EL (cell line): ENCODE measurements at places on chromosomes 7 and 10.

GRCh38 chr10:49737474-49738201, 24.5 kb downstream of the OGDHL start:
- no peak for DNase-seq

DNA sequence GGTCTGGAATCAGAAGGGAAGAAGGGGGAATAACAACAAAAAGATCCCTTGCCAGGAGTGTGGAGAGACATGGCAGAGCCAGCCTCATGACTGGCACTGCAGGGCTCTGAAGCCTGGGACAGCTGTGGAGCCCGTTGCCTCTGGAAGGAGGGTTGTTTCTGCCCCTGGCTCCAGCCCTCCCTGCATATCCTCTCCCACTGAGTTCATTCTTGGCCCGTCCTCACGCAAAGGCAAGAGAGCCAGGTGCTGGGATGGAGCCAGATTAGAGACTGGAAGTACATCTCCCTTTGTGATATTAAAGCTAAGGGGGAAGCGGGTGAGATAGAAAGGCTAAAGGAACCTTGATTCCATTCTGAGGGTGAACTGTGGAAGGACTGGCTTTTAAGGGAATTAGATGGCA, 141.5 kb upstream of the NPVF start:
- no peak for DNase-seq

GRCh38 chr10:132476146-132477065, 61.2 kb upstream of the INPP5A start:
- no peak for DNase-seq

DNA sequence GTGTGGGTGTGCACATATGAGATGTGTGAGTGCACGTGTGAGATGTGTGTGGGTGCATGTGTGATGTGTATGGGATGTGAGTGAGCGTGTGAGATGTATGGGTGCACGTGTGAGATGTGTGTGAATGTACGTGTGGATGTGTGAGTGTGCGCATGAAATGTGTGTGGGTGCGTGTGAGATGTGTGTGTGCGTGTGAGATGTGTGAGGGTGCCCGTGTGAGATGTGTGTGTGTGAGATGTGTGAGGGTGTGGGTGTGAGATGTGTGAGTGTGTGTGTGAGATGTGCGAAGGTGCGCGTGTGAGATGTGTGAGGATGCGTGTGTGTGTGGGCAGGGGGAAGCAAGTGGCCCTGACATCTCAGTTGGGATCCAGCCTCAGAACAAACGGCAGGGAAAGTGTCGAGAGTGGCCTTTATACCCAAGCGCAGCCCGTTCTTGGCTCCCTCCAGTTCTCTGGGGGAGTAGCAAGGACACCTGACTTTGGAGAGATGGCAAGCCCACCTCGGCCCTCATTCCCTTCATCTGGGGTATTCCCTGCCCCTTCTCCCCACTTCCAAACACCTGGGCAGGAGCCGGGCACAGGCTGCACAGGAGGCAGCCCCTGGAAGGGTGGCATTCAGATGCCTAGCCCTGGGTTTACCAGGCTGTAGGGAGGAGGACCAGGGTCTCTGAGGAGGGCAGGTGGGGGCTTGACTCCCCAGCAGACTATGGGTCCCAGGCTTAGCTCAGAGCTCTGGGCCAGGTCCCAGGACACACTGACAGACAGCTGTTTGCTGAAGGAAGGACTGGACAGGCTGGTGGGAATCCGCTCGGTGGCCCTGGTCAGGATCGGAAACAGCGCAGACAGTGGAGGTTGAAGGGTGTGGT, 31.6 kb downstream of the PPIF start:
- DNase-seq = no peak

DNA sequence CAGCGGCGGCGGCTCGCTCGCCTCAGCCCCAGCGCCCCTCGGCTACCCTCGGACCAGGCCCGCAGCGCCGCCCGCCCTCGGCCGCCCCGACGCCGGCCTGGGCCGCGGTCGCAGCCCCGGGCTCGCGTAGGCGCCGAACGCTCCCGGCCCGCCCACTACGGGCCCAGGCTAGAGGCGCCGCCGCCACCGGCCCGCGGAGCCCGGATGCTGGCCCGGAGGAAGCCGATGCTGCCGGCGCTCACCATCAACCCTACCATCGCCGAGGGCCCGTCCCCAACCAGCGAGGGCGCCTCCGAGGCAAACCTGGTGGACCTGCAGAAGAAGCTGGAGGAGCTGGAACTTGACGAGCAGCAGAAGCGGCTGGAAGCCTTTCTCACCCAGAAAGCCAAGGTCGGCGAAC, 18.2 kb upstream of the TSPAN33 start:
- no peak for DNase-seq

GRCh38 chr7:48245751-48246472, 74.7 kb downstream of the ABCA13 start:
- DNase-seq = no peak

DNA sequence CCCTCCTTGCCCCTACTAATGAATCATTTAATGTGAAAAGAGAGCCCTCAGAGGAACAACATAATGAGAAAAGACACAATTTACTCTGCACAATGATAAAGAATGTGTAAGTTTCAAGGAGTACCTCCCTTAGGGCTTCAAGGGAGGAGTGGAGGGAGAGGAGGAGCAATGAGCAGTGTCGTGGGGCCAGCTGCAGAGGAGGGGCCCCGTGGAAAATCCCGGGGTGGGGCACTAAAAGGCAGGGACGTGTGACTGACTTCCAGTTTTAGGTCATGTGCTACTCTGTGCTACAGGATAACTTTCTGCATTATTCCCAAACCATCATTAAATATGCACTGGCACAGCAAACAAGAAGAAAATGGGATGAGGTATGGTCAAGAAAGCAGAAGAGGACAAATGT, 108.1 kb downstream of the ANLN start:
- no peak for DNase-seq

- peak; percentile 88 for DNase-seq
Observed at GRCh38 chr10:78944723-78945312, 123.9 kb upstream of the ZMIZ1 start.

- DNase-seq = peak; percentile 7
Observed at GRCh38 chr7:15515252-15515651, 46.6 kb downstream of the AGMO start.

- DNase-seq = no peak
Observed at GRCh38 chr10:102617041-102617440, 27.2 kb upstream of the TRIM8 start.

DNA sequence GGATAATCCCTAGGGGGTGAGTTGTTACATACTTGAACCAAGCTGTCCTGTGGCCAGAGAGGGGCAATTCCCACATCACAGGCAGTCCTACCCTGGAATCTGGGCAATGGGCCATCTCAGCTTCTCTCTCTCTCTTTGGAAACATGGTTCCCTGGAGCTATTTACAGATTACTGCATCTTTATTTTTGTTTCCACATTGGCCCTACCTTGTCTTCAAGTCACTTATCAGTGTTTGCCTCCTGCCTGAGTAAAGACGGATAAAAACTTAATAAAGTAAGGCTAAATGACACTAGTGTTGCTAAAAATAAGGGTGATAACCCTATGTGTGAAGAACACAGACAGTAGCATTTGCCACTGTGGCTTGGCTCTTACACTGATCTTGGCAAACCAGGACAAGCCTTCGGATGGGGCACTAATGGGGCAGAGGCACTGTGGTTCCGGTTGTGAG, 228.2 kb downstream of the GFRA1 start:
- peak; percentile 68 for DNase-seq

DNA sequence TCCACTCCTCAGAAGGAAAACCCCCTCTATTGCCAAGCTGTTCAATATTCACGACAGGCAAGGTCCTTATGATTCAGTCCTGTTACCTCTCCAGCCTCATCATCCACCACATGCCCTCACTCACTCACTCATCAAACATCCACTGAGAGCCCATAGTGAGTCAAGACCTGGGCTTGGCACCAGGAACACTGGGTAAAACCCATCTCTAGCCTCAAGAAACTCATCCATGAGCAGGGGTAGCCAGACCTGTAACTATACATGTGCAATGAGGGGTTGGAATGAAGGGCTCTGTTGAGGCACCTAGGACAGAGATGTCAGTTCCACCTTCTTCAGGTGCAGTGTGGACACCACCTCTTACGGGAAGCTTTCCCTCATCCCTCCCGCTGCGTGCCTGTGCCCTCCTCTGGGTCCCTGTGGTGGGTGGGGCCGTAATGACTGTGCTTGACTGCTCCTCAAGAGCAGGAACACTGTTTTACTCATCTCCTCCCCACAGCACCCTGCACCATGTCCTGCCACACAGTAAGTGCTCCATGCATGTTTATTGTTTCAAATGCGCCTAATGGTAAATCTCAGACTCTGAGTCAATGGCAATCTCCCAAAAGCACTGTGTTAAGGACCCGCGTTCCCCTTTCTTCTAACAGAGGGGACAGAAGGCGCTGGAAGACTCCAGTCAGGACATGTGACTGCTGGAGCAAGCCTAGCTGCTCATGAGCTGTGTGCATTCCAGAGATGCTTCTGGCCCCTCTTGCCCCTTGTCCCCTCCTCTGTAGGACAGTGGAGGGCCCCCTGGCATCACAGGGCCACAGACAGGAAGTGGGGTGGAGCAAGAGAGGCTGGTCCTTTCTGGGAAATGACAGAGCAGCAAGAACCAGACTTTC, 95.4 kb downstream of the HIPK2 start:
- DNase-seq = peak; percentile 88

DNA sequence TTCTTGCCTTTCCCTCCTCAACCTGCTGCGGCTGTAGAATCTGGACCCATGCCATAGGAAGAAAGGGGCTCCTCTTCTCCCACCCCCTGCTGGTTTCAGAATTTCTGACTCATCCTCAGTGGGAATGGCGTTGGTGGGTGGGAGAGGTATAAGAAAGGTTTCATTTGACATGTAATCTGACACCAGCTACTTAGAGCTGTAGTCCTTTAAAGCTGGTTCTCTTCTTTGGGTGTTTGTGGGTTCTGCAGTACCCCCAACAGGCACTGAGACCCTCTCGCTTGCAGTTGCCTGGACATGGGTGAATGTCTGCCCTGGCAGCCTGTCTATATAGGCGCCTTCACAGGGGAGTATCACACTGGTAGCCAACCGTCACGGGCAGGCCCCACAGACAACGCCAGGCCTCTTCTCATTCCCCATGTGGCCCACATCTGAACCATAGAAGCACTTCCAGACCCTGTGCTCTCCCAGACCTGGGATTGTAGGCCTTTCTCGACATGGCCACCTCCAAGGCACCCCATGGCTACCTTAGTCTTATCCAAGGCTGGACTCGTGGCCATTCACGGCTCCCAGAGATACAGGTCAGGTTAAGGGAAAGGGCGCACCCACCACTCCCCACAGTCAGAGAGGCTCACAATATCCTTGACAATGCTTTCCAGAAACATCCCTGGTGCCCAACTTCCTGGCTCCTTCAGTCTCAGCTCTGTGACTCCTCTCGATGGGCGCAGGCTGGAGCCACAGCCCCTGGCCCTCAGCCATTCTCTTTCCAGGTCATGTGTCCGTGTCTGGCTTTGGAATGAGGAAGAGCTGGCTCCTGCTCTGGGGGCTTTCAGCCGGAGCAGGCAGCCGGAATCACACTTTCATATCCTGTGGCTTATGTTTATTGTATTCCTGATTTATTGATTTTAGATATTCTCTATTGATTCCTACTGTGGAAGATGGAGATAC, 17.5 kb downstream of the ZNF862 start:
- DNase-seq = peak; percentile 80

DNA sequence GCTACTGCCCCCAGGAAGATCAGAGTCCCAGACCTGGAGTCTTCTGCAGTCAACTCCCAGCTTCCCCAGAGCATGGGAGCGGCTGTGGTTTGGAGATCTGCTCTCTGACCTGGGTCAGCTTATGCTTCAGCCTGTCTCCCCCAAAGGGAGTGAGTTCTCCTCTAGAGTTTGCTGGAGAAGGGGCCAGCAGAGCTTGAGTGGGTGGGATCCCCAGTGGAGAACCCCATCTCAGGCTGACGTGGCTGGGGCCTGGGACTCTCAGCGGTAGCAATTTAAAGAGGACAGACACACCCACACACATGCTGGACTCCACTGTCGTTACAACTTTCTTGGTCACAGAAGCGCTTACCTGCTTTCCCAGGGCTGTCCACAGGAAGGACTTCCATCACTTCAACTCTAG, 6.3 kb downstream of the UNC5B start:
- DNase-seq = no peak

DNA sequence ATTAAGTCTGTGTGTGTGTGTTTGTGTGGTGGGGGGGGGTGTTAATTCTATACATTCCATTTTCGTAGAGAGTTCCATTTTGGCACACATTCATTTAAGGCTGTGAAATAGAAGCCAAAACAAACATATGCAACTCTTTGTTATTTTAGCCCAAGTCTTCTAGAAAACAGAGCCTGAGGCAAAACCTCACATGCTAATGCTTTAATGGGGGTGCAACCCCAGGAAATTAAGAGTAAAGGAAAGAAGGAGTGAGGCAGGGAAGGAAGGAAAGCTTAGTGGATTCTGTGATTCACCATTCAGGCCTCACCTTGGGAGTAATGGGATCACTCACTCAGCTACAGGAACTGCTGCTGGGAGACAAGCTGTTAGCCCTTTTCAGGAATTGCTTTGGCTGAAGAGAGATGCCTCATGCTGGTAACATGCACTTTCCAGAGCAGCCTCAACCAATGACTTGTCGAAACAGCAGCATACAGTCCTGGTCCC, 73.0 kb upstream of the CTTNBP2 start:
- DNase-seq = no peak

DNA sequence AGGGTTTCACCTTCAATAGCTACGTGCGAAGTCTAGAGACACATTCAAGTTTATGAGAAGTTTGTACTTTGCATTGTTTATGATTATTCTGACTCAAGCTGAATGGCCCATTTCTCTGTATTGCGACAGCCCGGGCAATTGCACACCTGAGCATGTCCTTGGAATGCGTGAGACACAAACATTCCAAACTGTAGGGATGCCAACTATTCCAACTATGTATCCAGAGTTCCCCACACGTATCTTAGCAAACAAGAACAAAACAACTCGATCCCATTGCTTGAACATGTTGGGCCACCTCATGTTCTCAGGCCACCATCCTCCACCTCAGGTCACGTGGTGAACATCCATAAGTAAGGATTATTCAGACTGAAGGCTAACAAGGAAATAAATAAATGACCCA, 51.4 kb upstream of the EGFR start:
- DNase-seq = peak; percentile 21

GRCh38 chr10:73850863-73851461, 23.4 kb downstream of the CAMK2G start:
- DNase-seq = peak; percentile 16

- DNase-seq = peak; percentile 70
Observed at GRCh38 chr7:30817371-30817767, 46.2 kb downstream of the MINDY4 start.

DNA sequence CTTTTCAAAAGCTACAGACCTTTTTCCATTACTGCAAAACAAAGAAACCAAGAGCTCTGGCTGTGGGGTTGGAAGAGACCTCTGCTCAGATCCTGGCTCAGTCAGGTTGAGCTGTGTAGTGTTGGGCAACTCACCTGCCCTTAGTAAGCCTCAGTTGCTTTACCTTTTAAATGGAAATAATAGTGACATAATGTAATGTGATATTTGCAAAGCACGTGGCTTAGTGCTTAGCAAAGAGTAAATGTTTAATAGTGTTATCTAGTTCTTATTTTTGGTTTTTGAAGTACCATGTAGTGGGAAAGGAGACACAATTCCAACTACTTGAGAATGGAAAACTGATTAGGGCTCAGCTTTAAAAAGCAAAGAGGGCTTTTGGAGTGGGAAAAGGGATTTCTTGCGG, 100.2 kb downstream of the SVIL start:
- no peak for DNase-seq

GRCh38 chr10:11253385-11254002, 235.8 kb downstream of the CELF2 start:
- no peak for DNase-seq
